ENCODE measurements at places on chromosomes 1 and 21.

GRCh38 chr1:180155182-180155682 lies 563 bp downstream of the QSOX1 start:
- DNase-seq: peak; percentile 59

DNA sequence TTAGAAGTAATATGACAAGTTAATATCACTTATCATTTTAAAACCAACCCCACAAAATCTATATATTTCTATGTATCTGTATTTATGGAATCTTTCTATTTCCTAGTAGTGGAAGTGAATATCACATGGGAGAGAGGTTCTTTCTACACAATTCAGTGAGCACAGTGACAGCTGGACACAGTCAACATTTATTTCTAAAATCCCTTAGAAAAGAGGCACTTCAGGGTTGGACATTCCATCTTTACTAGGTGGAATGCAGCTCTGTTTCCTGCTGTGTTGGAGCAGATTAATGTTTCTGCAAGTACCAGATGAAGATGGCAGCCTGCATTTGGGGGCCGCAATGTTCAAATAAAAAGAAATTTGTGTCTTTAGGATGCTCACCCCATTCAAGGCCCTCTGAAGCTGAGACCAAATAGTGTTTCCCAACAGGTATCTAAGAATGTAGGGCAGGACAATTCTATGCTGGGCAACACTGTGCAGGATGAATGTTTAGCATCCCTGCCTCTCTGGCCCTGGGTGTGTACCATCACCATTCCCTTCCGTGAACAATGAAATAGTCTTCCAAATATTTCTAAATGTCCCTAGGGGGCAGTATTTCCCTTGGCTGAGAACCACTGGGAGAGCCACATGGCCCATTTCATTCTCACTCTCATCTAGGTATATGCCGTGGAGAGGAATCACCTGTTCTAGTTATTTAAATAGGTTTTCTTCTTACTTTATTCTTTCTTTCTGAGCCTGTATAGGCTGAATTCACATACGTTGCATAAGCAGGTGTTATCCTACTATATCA lies 394.8 kb downstream of the PRDM2 start:
- DNase-seq: peak; percentile 64

DNA sequence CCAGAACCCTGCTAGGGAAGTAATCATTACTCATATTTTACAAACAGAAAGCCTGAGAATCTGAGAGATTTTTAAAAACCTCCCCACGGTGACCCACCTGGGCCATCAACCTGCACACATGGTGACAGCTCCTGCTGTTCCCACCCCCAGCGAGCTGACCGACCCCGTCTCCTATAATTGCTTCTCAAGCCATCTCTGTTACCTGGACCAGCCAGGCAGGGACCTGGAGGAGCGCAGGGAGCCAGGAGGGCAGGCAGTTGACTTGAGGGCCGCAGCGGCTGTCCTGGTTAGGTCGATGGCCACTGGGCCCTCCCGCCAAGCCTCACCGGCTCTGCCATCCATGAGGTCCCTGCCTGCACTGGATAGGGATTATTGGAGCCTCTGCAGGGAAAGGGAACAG lies 7.7 kb downstream of the TFF2 start:
- DNase-seq: no peak

- DNase-seq: no peak
These were observed 128.5 kb downstream of the PROX1 start for GRCh38 chr1:214116258-214116657.

DNA sequence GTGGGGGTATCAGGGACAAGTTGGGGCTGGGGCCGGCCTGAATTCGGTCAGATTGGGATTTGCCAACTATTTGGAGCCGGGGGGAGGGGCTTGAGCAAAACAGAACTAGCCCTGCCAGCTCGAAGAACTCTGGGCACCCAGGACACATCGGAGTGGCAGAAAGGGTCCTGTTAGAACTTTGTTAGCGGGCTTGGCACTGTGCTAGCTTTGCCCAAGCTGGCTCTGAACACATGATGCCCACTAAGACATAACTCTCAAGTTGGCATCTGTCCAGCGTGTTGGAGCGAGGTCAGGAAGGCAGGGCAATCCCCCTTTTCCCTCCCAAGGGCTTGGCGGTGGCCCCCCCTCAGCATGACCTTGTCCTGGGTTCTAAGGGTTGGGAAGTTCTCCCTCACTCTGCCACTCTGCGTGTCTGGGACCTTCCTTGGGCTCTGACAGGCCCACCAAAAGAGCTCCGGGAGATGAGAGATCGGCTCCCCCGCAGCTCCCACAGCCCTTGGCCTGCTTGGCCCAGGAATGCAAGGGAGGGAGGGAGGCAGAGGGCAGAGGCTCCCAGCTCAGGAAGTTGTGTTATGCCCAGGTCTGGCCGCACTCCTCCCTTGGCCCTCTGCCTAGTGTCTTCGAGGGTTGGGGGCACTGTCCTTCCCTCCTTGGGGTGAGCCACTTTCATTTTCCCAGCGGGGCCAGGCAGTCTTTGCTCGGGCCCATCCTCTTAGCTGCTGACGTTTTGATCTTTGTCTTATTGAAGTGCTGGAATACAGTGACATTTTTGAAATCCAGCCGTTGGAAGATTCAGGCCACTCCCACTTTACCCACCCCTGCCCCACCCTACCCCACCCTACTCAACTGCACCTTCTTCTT lies 1.2 kb downstream of the LMNA start:
- DNase-seq: no peak

DNA sequence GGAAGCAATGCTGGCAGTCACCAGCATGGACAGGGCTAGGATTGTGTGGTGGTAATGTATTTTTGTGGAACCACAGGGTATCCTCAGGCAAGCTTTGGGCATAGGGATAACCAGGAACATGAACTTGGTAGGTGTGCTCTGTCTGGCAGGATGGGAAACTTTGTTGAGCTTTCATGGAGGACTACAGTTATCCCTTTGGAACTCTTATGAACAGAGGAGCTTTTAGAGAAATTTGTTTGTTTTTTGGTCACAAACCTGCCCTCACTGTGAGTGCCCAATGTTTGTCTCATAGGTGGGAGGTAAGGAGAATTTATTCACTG lies 54.4 kb downstream of the MACF1 start:
- no peak for DNase-seq

DNA sequence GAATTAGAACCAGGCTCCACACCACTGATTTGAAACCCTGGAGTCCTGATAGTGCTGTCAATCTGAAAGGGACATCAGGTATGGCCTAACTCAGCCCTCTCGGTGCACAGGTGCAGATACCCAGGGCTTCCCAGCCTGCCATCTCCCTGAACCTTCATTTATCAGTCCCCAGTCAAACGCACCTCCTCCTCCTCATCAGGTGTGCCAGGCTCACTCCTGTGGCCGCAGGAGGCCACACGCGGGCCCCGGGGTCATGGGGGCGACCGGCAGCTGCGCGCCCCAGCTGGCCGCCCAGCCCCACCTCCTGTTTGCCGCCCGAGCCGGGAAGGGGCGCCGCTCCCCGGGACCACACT lies 572 bp downstream of the FUCA1 start:
- no peak for DNase-seq

GRCh38 chr1:33874636-33875035 lies 10.8 kb downstream of the HMGB4 start:
- no peak for DNase-seq

GRCh38 chr1:85911742-85912141 lies 203.5 kb upstream of the ZNHIT6 start:
- DNase-seq: no peak

- no peak for DNase-seq
These were observed 29.7 kb downstream of the CHODL start for GRCh38 chr21:18274370-18274769.

GRCh38 chr1:112060261-112060660 lies 70.8 kb upstream of the KCND3 start:
- no peak for DNase-seq

DNA sequence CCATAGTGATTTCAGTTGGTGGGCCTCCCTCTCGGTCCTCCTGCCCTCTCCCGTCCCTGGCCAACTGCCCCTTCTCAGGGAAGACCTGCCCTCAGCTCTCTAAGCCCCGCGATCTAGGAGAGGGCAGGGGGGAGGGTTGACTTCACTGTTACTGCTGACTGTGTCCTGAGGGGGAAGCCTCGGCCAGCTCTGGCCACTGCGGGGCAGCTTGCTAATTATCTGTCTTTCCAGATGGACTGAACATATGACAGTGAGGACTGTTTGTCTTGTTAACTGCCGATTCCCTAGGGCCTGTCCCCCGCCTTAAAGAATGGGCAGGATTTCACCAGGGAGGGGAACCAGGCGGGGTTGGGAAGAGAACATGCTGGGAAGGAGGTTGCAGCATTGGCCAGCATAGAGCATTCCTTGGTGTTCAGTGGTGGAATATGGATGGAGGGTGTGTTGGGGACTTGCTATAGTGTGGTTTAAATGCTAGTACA lies 22.9 kb downstream of the NIPAL3 start:
- DNase-seq: peak; percentile 87

DNA sequence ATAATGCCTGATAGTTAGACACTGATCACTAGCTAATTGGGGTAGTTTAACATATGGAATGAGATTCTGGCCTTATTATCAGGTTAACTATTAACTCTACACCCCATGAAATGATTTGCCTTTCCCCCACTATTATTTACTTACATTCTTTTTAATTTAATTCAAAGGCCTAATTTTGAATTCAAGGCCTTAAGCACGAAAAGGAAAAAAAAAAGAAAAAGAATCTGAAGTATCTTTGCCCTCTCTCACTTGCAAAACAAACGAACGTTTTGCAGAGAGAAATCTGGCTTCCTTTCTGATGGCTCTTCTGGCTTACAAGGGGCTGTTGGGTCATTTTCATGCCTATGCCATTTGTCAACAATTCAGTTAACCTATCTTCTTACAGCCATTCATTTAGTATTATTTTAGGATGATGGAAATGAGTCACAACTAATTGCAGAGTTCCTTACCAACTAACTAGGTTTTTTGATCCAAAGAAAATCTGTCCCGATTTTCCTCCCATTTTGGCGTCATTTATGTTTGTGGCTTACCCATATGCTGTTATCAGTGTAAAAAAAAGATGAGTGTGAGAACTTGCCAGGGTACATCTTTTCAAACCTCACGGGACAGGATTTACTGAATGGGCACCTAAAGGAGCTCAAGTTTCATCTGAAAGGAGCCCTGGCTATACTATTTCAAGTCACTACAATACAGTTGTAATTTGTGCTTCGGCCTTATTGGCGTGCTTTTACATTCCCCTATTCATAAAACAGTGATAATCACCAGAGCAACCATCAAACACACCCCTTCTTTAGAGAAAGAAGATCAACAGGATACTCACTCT lies 1.9 kb upstream of the ERRFI1 start:
- no peak for DNase-seq

GRCh38 chr1:8780405-8780804 lies 37.0 kb downstream of the RERE start:
- no peak for DNase-seq

- DNase-seq: no peak
These were observed 196.0 kb downstream of the FMN2 start for GRCh38 chr1:240287722-240288121.

- no peak for DNase-seq
These were observed 53.0 kb downstream of the HLCS start for GRCh38 chr21:36913247-36914169.

Data from NCI-H82 (cell line).